CD8-positive, alpha-beta memory T cell (primary cell): ENCODE measurements at places on chromosomes 11 and 22.
A peak's percentile ranks its signal among the peaks of the same experiment; 100 is the strongest.

GRCh38 chr11:133347988-133348387 is 184.3 kb downstream of the OPCML start:
- no peaks in the 10 kb centered on the region for H3K4me1 ChIP-seq
- H3K27me3 ChIP-seq: no peaks in the 10 kb centered on the region
- H3K36me3 ChIP-seq: no peaks in the 10 kb centered on the region
- H3K4me3 ChIP-seq: no peak overlapping the region

- no peak for DNase-seq
- no peaks in the 10 kb centered on the region for H3K27me3 ChIP-seq
- no peak overlapping the region for H3K4me3 ChIP-seq
- H3K27ac ChIP-seq: no peak overlapping the region
- no peaks in the 10 kb centered on the region for H3K36me3 ChIP-seq
- no peaks in the 10 kb centered on the region for H3K4me1 ChIP-seq
These were observed 445.2 kb downstream of the NTM start for GRCh38 chr11:131815590-131815989.

GRCh38 chr22:46929046-46929709 is 166.7 kb downstream of the TBC1D22A start:
- no peak for DNase-seq
- no peak overlapping the region for H3K27ac ChIP-seq
- no peaks in the 10 kb centered on the region for H3K36me3 ChIP-seq
- H3K4me3 ChIP-seq: no peak overlapping the region
- no peaks in the 10 kb centered on the region for H3K4me1 ChIP-seq

- H3K27me3 ChIP-seq: no peaks in the 10 kb centered on the region
- H3K4me3 ChIP-seq: no peak overlapping the region
- no peak overlapping the region for H3K27ac ChIP-seq
These were observed 78.5 kb downstream of the RPS6KA4 start for GRCh38 chr11:64437426-64437825.

DNA sequence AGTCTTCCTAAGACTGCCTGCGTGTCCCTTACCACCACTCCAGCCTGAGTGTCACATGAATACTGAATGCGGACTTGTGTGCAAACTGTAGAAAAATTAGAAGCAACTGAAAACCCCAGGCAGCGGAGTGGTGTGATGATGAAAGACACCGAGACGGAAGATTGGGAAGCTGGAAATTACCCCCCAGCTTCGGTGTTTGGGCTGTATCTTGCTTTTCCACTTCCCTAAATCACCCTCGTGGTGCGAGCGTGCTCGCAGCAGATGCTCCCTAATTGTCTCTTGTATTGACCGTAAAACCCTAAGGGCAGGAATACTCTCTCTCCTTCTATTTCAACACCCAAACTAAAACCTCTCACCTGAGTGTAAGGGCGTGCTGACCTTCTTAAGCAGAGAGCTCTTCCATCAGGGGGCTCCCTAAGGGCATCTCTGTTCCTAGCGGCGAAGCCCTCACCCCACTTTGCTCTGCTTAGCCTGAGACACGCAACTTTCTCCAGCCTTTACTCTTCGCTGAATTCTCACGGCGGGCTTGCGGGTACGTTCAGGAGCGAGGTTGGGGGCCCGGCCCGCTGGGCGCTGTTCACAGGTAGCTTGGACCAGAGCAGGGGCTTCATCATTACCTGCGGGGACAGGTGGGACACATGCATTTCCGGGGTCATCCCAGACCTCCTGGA is 62.4 kb downstream of the CRYBB2 start:
- H3K4me1 ChIP-seq: no peaks in the 10 kb centered on the region
- no peaks in the 10 kb centered on the region for H3K36me3 ChIP-seq
- no peak for DNase-seq
- H3K4me3 ChIP-seq: no peak overlapping the region
- peaks cover 4% of the 10 kb centered on the region for H3K27me3 ChIP-seq
- H3K27ac ChIP-seq: no peak overlapping the region

DNA sequence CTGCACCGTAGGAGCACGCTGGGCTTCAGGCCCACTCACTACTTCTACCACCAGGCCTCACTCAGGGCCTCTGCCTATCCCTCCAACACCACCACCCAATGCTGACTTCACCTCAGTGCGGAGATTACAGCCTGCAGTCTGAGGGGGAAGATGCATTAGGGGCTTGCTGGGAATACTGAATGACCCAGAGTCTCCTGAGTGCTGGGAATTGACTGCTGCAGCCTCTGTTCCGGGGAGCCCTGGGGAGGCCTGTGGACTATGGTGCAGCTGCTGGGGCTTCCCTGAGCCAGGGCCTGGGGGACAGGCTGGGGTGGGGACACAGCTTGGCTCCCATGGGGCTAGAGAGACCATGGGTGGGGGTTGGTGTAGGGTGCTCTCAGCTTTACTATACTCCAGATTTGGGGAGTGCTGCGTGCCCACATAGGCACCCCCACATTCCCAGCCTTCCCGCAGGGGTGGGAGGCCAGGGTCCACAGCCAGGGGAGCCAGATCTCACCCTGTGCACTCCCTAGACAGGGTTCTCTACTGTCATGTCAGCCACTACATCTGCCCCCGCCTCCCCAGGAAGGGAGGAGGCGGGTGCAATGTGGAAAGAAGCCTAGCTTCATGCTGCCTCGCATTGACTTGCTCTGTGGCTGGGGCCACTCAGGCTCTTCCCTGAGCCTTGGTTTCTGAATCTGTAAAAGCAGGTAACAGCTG is 44.4 kb downstream of the GDPD5 start:
- H3K27ac ChIP-seq: peak overlapping the region; percentile 44
- no peaks in the 10 kb centered on the region for H3K27me3 ChIP-seq
- H3K4me3 ChIP-seq: no peak overlapping the region
- no peak for DNase-seq
- H3K36me3 ChIP-seq: no peaks in the 10 kb centered on the region
- H3K4me1 ChIP-seq: peaks cover 1% of the 10 kb centered on the region

- no peaks in the 10 kb centered on the region for H3K36me3 ChIP-seq
- H3K4me1 ChIP-seq: peaks cover 7% of the 10 kb centered on the region
- H3K27ac ChIP-seq: no peak overlapping the region
- H3K27me3 ChIP-seq: peaks cover 13% of the 10 kb centered on the region
These were observed 13.1 kb downstream of the SCARF2 start for GRCh38 chr22:20424568-20424931.
